ENCODE measurements at places on chromosomes 1 and 21.
A peak's percentile ranks its signal among the peaks of the same experiment; 100 is the strongest.

GRCh38 chr1:182051938-182052337, 9.6 kb downstream of the ZNF648 start:
- DNase-seq = no peak

GRCh38 chr1:164337394-164337793, 221.6 kb upstream of the PBX1 start:
- no peak for DNase-seq

- DNase-seq = peak; percentile 62
Observed at GRCh38 chr1:84247425-84248220, 53.9 kb upstream of the SAMD13 start.

GRCh38 chr21:24903994-24904635, 703.2 kb downstream of the MRPL39 start:
- no peak for DNase-seq

DNA sequence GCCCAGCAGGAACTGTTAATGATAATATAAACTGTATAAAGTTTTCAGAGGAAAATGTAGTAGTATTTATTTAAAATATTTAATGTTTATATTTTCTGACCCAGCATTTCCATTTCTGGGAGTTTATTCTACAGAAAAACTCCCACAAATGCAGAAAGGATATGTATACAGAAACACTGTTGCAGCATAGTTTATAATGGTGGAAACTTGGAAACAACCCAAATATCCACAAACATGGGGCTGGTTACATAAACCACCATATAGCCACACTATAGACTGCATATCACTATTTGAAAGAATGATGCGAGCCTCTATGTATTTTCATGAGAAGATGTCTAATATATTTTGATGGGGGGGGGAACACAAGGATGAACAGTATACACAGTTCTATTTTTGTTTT, 31.5 kb upstream of the KCNN3 start:
- no peak for DNase-seq

- DNase-seq = no peak
Observed at GRCh38 chr1:221837896-221838295, 96.0 kb upstream of the DUSP10 start.
